ENCODE measurements at places on chromosomes 3 and 15.
A peak's percentile ranks its signal among the peaks of the same experiment; 100 is the strongest.

DNA sequence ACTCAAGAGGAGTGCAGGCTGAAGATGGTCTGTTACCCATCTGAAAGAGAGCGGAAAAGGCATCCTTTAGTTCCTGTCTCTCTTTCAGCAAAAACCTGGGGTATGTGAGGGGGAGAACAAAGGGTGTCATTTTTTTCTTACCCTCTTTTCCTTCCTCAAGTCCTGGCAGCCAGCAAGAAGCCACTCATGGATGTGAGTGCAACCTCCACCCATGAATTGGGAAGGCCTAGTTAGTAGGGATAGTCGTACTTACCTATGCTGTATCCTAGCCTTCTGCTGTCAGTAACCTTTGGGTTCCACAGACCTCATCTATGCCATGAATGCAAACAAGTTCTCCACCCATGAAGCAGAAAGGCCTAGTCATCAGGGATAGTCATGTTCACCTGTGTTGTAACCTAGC, 472.8 kb downstream of the ZIC1 start:
- DNase-seq = no peak

DNA sequence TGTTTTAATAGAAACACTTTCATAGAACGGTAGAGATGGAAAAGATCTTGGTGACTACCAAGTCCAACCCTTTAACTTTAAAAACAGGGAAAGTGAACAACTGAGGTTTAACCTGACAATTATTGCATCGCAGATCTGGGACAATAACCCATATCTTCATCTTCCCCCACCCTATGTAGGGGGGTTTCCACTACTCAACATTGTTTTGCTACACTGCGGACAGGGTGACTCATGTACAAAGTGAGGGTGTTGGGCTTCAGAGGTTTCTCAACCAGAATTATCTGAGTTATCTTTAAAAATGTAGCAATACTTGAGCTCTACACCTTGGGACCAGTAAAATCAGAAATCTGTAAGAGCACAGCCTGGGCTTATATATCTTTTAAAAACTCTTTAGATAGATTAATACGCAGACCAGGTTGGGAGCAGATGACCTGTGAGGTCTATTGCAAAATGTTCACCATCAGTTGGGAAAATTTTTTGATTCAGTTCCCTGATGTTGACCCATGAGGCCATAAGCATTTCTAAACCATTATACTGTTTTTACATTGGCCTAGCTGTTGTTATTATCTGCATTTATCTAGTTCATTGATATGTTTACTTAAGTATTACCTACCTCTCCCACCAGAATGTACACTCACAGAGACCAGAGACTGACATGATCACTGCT, 103.6 kb upstream of the ICE2 start:
- DNase-seq = no peak

DNA sequence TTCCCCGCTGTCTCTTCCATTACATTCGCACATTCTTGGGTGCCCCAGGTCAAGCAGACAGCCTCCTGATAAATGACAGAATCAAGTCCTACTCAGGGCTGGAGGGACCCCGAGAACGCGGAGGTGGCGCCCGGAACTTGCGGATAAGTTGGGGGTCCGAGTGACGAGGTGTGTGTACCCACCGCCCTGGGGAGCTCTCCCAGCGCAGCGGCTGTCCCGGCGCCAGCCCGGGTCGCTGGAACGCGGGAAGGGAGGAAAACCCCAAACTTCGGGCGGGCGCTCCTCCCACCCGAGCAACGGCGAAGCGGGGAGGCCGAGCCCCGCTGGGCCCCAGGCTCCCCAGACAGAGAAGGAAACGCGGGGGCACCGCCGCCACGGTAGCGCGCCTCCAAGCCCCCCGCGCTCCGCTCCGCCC, 550 bp downstream of the CLN6 start:
- DNase-seq = no peak

DNA sequence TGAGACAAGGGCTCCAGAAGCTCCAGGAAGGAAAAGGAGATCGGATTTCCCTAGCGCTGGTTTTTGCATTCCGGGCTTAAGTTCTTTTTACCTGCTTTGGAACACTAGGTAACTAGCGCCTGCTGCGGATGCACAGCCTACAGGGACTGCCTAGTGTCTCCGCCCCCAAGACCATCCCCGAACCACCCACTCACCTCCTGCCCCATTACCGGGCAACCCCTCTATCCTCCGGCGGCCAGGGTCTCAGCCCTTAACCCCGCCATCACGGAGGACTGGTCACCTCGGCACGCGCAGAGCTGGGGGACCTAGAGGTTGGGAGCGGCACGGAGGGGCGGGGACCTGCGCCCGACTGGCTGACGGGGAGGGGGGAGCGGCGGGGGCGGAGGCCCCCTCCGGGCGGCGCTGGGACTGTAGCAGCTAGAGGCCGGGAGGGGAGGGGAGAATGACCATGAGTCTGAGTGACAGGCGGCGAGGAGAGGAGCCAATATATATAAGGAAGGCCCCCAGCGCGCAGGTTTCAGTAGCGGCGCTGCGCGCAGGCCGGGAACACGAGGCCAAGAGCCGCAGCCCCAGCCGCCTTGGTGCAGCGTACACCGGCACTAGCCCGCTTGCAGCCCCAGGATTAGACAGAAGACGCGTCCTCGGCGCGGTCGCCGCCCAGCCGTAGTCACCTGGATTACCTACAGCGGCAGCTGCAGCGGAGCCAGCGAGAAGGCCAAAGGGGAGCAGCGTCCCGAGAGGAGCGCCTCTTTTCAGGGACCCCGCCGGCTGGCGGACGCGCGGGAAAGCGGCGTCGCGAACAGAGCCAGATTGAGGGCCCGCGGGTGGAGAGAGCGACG, at the start of gene DLL4:
TSS of gene DLL4 (plus strand) at position 520 of the 839 bp plus-strand sequence. CDS start 329 bp downstream, outside the sequence.
- DNase-seq = peak; percentile 41

DNA sequence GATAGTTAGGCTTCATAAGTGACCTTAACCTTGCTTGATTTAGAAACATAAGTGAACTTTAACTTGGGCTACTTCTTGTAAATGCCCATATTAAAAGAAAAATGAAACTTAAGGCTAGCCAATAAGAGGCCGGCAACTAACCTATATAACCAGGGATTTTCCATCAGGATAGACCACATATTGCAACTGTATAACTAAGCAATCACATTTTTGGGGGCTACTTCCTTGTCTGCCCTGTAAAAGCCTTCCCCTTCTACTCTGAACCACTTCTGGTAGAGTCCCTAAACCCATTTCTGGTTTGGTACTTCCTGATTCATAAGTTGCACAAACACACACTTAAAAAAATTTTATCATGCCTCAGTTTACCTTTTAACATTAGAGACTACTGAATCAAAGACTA, 150.9 kb upstream of the UBE2E2 start:
- DNase-seq = no peak

GRCh38 chr3:41742121-41742520, 219.8 kb downstream of the ULK4 start:
- DNase-seq = no peak

DNA sequence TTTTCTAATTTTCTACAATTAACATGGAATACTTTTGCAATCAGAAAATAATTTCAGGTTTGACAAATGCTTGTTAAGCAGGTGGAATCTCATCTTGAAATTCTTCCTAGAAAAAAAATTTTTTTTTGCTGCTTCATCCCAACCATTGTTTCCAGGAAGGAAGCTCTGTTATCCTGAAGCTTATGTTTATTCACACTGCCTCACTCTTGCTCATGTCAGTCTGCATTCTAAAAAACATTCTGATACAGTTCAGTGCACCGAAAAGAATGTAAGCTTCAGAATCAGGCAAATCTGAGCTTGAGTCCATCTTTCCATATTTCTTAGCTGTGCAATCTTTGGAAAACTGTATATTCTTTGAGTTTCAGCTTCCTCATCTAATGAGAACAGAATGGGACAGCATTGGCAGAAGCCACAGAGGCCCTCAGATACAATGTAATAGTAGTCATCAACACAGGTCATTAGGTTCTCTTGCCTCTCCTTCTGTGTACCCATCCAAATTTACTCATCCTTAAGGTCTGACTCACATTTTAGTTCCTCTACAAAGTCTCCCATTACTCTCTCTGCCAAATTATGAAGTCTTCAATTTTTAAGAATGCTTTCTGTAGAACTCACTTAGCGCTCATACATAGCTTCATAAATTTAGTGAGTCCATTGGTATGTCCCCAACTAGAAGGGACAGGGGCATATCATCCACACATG, 881.8 kb upstream of the NR2F2 start:
- no peak for DNase-seq

DNA sequence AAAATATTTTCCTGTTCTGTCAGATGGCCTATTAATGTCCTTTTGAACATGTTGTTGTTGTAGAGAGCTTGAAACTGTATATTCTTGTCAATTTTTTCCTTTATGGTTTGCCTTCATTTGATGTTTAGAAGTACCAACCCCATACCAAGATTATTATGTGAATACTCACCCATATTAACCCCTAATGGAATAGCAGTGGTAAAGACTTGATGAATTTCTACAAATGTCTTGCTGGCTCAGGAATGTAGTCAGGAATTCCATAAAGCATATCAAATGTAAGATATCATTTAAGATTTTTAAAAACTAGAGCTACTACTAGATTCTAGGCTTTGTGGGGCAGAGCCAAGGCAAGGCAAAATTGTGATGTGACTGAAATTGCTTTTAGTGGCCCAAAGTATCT, 30.0 kb downstream of the MYO5A start:
- no peak for DNase-seq

DNA sequence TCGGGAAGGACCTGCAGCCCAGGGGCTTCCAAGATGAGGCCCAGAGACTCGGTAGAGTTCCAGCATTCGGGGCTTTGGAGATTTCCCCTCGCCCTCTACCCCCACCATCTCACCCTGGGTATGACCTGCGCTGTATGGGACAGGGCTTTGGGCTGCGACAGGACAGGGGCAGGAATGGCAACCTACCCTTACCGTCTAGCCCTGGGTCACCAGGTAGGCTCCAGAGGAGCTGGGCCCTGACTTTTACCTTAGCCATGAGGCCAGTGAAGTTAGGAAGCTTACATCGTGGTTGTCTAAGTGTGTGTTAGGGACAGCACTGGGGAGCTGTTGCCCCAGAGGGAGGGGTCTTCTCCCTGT, 683 bp downstream of the PPM1M start:
- no peak for DNase-seq

DNA sequence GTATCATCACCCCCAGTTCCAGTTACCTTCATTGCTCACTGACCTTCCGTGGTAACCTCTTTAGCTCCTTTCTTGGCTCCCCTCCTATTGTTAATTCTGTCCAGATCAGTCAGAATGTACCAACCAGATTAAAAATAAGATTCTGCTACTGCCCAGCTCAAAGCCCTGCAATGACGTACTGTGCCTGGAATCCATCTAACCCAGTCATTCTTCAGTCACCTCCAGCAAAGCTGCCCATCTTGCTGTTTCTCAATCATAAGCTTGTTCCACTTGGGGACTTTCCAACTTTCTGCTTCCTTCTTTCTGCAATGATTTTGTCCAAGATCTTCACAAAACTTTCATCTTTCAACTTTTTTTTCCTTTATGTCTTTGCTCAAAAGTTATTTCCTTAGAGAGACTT, 512.0 kb upstream of the ZNF385D start:
- no peak for DNase-seq

GRCh38 chr3:49998326-49998725, 58.4 kb downstream of the RBM6 start:
- DNase-seq = no peak

DNA sequence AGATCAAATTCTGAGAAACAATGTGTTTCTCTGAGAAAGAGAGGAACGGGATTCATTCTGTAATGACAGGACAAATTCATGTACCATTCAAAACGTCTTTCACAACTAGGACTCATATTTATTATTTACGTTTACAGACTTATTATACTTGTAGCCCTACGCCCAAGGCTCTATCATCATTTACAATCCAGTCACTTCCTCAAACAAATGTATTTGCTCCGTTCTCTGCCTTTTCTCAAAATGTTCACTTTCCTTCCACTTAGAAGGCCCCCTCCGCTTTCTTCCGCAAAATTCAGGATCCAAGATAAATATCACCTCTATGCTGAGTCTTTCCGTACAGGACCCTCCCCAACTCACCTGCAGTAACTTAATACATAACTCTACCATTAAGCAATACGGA, 745 bp downstream of the RSL24D1 start:
- no peak for DNase-seq

DNA sequence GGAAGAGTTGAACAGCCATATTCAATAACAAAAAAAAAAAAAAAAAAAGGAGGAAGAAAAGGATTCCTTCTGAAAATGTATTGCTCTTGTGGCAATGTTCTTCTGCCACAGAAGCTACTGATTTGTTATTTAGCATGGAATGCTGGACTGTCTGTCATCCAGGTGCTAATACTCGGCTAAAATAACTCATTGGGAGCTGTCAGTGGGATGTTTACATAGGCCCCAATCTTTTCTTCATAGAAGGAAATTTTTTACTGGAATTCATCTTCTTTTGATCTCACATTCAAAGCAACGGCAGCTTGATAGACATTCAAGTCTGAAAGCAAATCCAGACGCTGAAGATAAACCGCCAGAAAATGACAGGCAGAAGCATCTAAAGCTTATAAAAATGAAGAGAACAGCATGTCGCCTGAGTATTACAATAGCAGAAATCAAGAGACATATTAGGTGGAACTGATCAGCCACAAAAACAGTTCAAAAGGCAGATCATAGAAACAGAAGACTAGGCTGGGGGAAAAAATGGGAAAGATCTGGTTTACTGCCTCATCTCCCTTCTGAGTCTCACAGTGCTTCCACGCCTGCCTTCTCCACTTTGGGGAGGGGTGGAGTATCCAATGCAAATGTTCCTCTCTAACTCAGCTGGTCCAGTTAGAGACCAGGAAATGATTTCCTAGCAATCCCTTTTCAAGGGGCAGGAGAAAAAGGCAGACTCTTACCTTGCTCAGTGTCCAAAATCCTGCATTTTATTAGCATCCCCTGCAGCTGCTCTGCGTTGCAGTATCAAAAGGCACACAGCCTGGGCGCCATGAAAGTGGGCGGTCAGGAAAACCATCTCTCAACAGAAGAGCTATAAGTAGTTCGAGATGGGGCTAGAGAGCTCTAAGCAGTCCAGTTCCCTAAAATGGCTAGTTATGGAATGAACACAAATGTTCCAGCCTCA, 451.9 kb downstream of the FOXP1 start:
- no peak for DNase-seq

GRCh38 chr15:43932907-43933306, 106.1 kb downstream of the WDR76 start:
- no peak for DNase-seq

DNA sequence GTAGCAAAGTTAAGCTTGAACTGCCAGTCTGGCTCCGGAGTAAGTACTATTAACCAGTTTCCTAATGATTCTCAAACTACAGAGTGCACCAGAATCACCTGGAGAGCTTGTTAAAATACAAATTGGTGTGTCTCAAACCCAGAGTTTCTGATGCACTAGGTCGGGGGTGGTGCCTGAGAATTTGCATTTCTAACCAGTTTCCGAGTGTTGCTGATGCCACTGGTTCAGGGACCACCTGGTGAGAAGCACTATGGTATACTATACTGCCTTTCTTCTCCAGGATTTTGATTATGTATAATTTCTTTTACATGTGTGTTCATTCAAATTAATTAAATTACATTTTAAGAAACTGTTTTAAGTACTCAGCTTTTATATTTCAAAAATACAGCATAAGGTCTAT, 48.8 kb upstream of the PLSCR5 start:
- DNase-seq = no peak

DNA sequence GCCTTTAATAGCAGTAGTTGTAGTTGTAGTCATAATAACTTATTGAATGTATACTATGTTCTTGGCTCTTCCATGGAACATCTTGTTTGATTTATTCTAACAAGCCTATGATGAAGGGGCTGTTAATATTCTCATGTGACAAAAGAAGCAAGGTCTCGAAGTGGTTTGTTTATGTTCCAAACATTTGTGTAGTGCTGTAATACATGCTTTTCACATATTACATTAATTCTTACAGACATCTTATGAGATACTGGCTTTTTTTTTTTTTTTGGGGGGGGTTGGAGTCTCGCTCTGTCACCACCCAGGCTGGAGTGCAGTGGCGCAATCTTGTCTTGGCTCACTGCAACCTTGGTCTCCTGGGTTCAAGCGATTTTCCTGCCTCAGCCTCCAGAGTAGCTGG, 252.3 kb downstream of the PTPRG start:
- DNase-seq = no peak
